ENCODE measurements at places on chromosomes 2 and 18.
A peak's percentile ranks its signal among the peaks of the same experiment; 100 is the strongest.

- DNase-seq: no peak
Measured at GRCh38 chr2:238599549-238600505, 173.1 kb downstream of the ASB1 start.

GRCh38 chr2:157364257-157364974 lies 38.8 kb upstream of the ERMN start:
- DNase-seq: no peak

GRCh38 chr18:40063488-40063887 lies 1891.5 kb upstream of the PIK3C3 start:
- no peak for DNase-seq

DNA sequence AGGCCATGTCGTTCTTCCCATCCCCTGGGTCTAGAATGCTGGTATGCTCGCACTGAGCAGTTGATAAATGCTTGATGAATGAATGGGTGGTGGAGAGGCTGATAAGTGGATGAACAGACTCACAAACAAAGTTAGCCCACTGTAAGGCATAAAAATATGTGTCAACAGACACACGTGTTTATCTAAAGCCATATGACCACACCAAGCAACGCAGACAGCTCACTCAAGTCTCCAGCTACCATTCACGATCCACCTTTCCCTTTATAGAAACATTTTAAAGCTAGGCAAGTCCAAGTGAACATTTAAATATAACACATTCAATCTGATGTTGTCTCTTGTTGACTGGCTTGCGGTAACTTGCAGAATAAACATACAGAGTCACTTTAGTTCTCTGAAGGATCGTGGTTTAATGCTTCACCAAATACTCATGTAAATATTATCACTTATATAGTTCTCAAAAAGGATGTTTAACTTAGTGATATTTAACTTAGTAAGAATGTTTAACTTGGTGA lies 105.5 kb downstream of the NOL10 start:
- DNase-seq: no peak

- peak; percentile 39 for DNase-seq
Measured at GRCh38 chr2:145984580-145984979, 1464.7 kb upstream of the ZEB2 start.

- DNase-seq: no peak
Measured at GRCh38 chr2:225367482-225367881, 32.0 kb upstream of the NYAP2 start.

DNA sequence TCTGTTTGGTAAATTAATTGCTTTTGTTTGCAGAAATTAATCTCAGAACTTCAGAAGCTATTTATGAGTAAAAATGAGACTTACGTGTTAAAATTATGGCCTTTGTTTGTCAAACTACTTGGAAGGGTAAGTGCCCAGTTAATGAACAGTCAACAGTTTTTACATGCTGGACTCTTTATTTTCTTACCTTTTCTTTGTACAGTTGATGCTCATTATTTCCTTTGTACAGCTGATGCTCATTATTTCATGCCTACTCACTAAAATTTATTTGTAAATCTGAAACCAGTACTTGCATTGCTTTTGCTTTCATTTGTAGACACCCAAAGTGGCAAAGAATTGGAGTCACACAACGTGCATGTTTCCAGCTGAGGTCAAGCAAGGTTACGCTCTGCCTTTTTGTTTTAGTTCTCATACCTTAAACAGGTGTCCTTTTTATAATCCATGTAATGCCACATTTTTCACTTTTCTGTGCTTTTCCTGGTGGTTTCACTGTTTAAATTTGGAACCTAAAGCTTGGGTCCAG lies 13.3 kb downstream of the RIF1 start:
- DNase-seq: no peak

DNA sequence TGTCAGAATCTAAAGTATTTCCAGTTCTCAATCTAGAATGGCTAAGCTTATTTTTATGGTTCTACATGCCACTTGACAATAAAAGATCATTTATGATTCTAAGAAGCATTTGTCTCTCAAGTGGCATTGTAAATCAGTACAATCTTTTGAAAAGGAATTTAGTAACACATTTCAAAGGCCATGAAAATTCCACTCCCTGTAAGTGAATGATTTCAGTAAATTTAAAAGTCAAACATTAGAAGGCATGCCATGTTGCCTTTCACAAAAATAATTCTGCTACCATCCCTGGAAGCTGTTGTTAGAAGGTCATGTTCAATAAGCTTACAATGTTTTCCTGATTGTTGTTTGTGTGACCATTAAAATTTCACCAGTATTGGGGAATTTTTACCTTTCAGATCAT lies 142.9 kb downstream of the RPIA start:
- DNase-seq: no peak

DNA sequence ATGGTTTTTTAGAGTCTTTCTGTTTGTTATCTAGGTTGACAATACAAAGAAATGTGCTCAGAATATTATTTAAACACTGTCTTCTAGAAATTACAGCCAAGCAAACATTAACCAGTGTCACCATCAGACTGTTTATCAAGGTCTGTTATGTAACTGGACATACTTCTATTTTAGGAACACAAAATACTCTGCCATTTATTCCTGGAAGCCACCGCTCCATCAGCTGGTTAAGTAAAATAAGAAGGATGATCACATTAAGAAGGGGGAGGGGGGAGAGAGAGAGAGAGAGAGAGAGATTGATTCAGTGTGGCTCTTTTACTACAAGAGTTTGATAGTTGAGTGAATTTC lies 47.9 kb downstream of the MBP start:
- no peak for DNase-seq

DNA sequence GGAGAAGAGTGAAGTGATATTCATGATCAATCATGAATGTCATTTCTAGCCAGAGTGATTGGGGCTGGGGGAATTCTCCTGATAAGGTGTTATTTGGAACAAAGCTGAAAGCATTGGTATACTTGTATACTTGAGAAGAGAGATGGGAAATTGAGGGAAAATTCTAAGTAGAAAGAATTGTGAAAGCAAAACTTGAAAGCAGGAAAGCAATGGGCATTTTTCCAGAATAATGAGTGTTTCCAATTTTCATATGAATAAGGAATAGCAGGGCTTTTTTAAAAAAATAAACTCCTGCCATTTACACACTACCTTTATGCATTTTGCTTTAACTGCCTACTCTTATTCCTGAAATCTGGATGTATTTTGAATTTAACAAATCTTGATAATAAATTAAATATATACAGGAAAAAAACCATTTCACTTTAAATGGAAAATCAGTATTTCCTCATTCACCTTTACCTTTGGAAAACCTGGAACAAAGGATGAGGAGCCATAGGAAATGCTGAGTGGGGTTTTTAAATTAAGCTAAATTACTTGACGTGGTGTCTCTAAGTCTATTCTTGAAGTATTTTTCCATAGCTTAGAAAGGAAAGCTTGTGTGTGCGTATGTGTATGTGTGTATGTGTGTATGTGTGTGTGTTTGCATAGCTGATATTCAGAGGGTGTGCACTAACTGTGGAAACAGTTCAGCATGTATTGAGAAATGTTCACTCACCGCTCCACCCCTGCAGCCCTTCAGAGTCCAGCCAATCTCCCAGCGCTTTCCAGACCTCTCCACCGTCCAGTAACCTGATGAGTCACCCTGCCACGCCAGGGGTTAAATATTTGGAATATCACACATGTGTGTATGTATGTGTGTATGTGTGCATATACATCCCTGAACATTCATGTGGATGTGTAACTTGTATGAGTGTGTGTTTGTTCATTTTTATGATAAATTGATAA lies 427.3 kb downstream of the THSD7B start:
- no peak for DNase-seq

GRCh38 chr2:144323946-144324345 lies 196.0 kb downstream of the ZEB2 start:
- no peak for DNase-seq

DNA sequence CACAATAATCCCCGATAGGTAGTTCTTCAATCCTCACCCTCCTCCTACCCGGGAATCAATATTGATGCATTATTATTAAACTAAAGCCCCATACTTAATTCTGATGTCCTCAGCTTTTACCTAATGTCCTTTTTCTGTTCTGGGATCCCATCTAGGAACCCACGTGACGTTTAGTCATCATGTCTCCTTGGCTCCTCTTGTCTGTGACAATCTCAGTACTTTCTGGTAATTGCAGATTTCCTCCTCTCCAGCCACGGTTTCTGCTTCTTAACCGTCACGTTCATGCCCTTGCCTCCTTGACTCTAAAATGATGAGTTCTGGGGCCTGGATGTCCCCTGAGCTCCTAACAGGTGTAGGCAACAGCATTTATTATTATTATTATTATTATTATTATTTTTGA lies 2.9 kb upstream of the DGKD start:
- DNase-seq: no peak

GRCh38 chr2:58976375-58977071 lies 735.4 kb upstream of the FANCL start:
- no peak for DNase-seq

DNA sequence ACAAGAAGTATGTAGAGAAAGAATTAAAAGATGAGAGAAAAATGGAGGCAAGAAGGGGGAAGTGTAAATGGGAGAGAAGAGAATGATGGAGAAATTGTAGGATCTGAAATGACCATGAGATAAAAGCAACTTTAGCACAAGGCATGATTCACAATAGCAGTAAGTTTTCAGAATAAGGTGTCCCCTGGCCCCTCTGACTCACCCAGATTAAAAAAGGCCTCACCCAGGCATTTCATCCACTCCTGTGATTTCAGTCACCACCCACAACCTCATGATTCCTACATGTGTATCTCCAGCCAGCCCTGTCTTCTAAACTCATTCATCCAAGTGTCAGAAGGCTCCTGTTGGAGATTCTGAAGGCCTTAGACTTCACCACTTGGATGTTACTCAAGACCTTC lies 56.6 kb downstream of the SP100 start:
- no peak for DNase-seq

GRCh38 chr2:63300835-63301234 lies 250.2 kb downstream of the OTX1 start:
- no peak for DNase-seq

DNA sequence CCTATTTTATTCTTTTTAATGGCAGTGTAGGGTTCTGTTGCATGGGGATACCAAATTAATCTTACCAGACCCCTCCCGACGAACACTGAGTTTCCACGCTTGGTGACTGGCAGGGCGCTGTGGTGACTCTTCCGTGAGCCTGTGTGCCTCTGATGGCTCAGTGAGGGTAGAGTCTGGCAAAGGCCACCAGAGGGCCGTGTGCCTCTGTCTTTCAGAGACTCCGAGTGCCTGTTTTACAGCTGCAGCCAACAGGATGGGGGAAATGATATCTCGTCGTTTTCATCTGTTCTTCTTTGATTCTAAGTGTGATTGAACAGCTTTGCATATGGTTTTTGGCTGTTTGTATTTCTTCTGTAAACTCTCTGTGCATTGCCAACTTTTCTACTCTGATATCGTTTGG lies 99.8 kb downstream of the ZNF236 start:
- DNase-seq: peak; percentile 23

- no peak for DNase-seq
Measured at GRCh38 chr2:85547859-85548607, 9.1 kb downstream of the MAT2A start.

GRCh38 chr2:71453404-71454220 lies at the start of gene DYSF:
Gene DYSF, plus strand, starts transcription at chr2:71453561.
- DNase-seq: peak; percentile 20

- DNase-seq: no peak
Measured at GRCh38 chr2:191302459-191303139, 57.4 kb downstream of the MYO1B start.

GRCh38 chr2:49715597-49715996 lies 561.3 kb upstream of the FSHR start:
- DNase-seq: no peak

DNA sequence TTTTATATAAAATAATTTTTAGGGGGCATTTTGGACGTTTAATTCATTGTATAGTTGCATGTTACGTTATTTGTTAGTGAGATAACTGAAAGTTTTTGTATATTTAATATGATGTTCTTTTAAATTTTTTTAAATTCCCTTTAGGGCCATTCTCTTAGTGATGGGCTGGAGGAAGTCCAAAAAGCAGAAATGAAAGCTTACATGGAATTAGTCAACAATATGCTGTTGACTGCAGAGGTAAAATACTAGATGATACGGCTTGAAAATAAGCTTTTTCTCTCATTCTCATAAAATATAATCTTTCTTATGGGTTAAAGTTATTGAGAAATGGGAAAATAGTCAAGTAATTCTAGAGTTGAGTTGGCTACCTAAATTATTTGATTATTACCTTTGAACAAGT lies 58.9 kb downstream of the MTX2 start:
- DNase-seq: no peak

DNA sequence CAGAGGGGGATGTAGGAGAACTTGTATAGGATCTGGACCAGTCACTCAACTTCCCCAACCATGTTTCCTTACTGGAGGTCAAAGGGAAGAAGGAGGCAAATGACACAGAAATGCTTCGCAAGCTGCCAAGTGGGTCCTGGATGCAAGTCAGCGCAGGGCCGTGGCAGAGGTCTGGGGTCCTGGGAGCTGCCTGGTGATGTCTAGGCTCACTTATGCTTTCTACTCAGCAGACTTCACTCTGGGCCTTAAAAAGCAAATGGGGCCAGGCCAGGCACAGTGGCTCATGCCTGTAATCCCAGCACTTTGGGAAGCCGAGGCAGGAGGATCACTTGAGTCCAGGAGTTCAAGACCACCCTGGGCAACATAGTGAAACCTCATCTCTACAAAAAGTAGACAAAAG lies 19.9 kb downstream of the HS1BP3 start:
- no peak for DNase-seq

DNA sequence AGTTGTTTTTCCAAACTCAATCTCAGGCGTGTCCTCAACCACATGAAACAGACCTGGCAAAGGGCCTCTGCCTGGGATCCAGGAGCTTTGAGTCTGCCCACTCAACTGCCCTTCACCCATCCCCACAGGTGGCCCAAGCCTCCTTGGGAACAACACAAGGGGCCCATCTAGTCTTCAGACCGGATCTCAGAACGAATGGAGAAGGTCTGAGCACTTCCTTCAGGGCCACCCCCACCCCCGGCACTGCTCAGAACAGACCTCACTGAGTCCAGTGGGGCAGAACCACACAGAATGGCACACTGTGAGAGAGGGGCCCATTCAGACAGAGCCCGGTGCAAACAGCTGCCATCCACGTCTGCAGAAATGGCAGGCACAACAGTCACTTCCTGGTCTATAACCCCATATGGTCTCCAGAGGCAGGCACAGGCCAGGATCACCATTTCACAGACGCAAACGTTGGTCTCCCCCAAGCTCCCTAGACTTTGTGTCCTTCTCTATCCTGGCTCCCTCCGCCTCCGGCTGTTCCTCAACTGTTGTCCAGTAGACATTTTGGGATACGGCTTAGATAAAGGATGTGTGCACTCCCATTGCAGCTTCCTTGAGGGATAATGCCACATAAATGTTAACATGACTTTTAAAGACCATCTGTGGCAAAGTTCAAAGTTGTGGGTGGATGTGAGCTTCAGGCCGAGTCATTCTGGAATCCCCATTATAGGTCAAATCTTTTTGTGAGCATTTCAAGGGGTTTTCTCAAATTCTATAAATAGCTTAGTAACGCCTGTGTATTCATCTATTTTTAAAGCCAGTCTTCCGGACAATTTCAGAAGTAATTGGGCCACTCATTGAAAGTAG lies 149.7 kb downstream of the SMAD7 start:
- DNase-seq: no peak

DNA sequence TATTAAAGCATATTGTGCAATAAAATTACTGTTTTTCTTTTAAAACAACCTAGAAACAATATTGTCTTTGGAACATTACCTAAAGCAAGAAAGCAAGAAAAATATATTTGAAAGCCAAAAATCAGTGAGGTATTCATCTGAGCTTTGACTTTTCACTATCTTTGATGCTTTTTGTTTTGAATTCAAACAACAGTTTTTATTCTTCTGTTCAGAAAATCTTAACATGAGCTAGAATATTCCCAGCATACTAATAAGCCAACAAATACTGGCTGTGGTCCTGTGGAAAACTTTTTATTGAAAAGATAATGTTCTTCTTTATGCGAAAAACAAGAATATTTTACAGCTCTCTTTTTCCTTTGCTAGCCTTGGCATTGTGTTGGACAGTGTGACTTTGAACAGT lies 19.8 kb downstream of the FAM171B start:
- DNase-seq: no peak
